Stimulated activated naive CD4-positive, alpha-beta T cell treated with Interleukin-2 at 50 U/mL for 16 hours (primary cell): ENCODE measurements at places on chromosomes 6 and 20.

- no peak for DNase-seq
These were observed 1.4 kb downstream of the BMP6 start for GRCh38 chr6:7727086-7727945.

DNA sequence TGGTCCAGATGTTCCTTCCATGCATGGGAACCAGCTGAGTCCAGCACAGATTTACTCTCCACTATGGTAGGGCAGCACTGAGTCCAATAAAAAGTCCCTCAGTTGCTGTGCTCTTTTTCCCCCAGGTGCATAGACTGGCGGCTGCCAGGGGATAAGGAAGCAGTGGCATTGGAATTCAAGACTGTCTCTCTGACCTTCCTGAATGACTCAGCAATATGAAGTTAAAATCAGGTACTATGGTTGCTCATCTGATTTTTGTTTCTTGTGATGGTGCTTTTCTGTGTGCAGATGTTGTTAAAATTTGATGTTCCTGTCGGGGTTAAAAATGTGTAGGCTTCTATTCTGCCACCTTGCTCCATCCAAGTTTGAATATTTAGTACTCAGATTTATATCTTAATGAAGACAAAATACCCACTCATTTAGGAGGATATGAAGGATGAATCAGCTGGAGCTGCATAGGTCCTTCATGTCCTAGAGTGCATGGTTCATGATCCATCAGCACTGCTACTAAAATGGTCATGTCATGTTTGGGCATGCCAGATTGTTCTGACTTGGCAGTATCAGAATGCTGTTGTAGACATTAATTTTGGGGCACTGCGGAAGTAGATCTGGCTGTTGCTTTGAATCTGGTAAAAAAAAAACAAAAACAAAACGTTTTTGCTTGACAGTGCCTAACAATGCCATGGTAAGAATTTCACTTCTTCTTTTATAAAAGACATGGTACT, 321.2 kb upstream of the MAP3K7 start:
- no peak for DNase-seq

GRCh38 chr6:98967616-98968015, 19.9 kb upstream of the FBXL4 start:
- no peak for DNase-seq

- no peak for DNase-seq
These were observed 37.1 kb downstream of the EYA2 start for GRCh38 chr20:46931699-46932098.

- no peak for DNase-seq
These were observed 177.5 kb downstream of the TMEM242 start for GRCh38 chr6:157145656-157146285.

- no peak for DNase-seq
These were observed 237.7 kb downstream of the PRL start for GRCh38 chr6:22059126-22059525.

DNA sequence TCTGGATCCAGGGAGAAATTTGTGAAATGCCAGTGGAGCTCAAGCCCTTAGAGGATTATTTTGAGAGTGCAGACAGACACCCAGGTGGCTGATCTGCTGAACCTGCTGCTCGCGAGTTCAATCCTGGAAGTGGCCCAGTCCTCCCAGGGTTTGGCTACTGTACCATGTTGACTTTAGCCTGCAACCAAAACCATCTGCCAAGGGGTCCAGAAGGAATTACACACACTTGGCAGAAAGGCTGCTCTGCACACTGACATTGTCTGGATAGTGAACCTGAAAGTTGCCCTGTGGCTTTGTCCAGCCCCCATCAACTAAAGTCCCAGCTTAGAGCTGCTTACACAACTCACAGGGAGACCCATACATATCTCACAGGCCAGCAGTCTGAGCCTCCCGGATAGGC, 21.6 kb upstream of the PI3 start:
- no peak for DNase-seq

DNA sequence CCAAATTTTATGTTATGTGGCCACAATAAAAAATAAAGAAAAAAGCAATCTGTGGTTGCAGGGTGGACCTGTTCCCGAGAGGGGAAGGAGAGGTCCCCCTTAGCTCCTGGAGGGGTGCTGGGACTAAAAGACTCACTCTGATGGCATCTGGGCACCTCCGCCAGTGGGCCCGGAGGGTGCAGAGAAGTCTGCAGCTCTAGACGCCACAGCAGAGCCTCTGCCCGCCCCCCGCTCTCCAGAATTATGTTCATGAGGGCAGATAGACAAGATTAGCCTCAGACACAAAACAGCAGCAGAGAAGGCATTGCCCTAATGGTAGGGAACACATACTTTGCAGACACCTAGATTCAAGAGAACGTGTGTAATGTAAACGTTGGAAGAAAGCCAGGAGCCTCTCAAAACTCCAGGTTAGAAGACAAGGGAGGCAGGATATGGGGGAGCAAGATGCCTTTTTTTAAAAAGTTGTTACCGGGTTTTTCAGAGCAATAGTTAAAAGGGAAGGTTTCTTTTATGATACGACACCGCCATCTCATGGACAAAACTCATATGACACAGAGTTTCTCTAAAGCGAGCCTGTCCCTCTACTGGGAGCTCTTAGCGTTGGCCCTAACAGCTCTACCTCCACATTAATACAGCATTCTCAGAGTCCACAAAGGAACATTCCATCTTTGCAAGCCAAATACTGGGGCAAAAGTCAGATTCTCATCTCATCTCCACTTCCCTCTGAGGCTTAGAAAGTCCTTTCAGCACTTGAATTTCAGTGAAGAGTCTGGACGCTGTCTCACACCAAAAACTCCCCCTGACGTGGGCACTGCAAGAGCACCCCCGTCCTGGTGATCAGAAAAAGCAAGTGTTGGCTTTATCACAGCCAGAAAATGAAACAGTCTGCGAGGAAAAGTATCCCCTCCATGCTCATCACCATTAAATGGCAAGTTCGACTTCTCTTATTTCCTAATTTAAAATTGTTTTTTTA, 47.2 kb downstream of the FOXF2 start:
- no peak for DNase-seq

DNA sequence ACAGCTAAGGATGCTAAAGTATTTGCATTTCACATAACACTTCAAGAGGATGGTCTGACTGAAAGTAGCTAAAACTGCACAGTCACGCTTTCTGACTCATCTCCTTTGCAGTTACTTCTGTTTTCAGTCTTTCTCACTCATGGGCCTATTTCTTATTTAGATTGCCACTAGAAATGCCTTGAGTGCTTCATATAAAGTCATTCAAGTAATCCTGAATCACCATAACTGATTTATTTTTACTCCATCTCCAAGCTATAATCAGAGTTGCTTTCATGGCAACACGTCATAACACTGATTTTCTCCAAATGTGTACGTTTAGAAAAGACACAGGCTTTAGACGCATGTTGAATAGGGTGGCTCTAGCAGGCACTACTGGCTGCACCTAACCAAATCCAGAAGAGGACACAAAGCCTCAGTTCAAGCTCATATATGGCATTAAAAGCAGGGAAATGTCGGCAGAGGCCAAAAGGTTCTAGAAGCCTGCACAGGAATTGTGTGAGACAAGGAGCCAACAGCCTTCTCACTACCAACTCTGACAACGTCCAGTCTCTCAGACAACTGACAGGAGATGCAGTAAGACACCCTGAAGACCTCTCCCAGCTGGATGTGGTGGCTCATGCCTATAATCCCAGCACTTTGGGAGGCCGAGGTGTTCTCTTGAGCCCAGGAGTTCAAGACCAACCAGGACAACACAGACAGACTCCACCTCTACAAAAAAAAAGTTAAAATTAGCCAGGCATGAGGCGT, 64.1 kb upstream of the BEND6 start:
- DNase-seq, result no peak

GRCh38 chr6:53799340-53799739, 4.5 kb downstream of the LRRC1 start:
- no peak for DNase-seq

DNA sequence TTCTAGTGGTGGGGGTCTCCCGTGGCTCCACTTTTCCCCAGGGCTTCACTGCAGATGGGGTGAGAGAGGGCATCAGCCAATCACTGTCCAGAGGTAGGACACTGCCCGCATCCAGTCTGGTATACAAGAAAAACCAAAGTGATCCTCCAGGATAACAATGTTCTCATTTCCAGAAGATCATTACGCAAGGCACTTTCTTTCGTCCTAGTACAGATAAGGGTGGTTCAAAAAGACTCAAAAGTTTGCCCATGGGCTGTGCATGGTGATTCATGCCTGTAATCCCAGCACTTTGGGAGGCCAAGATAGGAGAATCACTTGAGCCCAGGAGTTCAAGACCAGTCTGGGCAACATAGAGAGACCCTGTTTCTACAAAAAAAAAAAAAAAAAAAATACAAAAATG, 16.4 kb downstream of the GMDS start:
- DNase-seq, result no peak

DNA sequence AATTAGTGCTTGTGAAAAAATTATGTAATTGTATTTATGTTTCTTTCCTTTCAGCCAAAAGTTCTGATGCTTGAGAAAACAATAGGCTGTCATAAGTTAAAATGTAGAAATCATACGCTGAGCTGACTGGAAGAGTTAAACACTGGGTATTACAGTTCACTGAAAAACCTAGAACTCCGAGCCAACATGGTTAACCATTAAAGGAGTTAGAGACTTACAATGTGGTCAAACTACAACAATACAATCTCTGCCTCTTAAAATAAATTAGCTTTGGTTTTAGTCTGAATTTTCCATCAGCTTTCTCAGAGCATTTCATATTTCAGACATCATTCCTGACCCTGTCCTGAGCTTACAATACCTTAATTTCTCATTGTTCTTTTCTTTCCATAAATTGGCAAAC, 91.0 kb downstream of the COL12A1 start:
- no peak for DNase-seq

- no peak for DNase-seq
These were observed 6.6 kb downstream of the MYL9 start for GRCh38 chr20:36548006-36548315.

DNA sequence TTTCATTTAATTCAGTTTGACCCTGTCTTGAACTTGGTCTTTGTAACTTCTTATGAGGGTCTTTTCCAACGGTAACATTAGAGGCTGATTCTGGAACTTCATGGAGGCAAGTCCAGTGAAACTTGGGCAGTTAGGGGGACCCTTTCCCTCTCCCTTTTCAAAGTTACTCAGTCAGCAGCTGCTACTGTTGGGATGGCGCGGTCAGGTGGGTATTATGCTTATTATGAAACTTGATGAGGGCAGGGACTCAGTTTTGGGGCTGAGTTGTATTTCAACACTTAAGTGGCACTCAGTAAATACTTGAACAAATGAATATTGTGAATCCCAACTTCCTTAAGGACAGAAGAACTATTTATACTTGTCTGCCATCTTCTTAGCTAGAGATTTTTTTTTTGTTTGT, 20.8 kb downstream of the TOP1 start:
- no peak for DNase-seq
